ENCODE measurements at places on chromosomes 4 and X.
A peak's percentile ranks its signal among the peaks of the same experiment; 100 is the strongest.

- DNase-seq, result no peak
Observed at GRCh38 chr4:125741825-125742452, 427.2 kb downstream of the FAT4 start.

- no peak for DNase-seq
Observed at GRCh38 chrX:116841290-116841689, 378.5 kb upstream of the CT83 start.

DNA sequence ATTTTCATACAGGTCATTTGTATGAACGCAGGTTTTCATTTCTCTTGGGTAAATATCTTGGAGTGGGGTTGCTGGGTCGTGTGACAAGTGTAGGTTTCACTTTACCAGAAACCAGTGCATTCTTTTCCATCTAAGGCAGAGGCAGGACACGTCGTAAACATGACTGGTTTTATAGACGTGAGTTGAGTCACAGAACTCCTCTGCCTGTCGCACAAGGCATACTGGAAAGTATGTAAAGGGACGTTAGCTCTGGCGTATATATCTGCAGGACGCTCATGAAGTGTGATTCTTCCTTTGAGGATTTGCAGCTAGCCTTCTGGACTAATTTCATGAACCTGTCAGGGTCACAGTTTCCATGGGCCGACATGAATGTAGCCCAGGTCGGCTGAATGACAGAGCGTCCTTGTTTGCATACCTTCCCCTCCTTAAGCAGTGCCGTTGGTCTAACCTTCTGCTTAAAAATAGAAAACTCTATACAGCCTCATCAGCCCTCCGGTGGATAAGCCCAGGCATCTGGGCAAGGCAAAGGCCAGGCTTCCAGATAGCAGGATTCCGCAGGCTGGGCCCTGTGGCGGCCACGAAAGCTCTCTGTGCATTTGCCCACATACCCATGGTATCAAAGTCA lies 106.0 kb downstream of the GPR143 start:
- no peak for DNase-seq

GRCh38 chr4:181874602-181875001 lies 368.6 kb upstream of the TENM3 start:
- no peak for DNase-seq

DNA sequence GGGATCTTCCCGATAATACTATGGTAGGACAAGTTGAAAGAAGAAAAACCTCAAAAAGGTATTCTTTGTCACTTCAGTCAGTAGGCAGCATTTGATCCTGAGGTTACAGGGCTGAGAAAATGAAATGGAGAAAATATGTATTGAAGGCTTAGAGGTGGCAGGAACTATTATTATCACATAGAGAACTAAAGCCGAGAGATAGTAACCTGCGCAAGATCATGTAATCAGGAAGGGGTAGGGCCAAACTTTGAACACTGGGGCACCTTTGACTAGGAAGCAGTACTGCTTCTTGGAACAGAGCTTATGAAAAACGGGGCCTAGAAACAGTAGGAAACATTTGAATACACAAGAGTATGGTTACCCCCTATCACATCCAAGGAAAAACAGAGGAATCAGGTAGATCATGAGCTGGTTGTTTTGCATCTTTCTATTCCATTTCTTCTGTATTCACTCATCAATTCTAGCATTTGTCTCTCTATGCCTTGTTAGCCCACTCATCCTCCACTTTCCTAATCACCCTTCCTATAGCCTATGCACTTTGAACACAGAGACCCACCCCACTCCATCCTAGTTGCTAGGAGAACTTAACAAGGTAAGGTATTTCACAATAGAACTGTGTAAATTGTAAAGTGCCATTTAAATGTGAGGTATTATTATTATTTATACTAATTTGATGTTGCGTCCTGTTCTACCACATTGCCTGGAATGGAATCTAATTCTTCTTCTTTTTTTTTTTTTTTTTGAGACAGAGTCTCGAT lies 34.6 kb upstream of the SLC9A7 start:
- DNase-seq, result no peak

- DNase-seq, result no peak
Observed at GRCh38 chrX:56314334-56314733, 82.2 kb downstream of the KLF8 start.

- no peak for DNase-seq
Observed at GRCh38 chr4:76307660-76308014, 1.1 kb downstream of the STBD1 start.

DNA sequence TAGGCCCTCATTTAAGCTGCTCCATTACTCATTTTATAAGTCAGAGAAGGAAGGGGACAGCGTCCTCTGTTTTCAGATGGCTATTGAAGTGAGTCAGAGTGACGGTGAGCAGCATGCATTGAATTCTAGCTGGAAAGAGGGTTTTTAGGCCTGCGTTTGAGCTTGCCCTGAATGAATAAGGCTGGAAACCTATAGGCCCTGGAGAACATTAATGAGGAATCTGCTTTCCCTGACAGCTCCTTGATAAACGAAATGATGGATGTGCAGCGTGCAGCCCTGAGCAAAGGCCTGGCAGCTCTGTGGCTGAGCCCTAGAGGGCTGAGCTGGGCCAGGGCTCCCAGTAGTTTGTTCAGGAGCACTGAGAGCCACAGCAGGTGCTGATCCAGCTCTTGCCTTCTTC lies 33.4 kb downstream of the TBL1X start:
- DNase-seq, result no peak

DNA sequence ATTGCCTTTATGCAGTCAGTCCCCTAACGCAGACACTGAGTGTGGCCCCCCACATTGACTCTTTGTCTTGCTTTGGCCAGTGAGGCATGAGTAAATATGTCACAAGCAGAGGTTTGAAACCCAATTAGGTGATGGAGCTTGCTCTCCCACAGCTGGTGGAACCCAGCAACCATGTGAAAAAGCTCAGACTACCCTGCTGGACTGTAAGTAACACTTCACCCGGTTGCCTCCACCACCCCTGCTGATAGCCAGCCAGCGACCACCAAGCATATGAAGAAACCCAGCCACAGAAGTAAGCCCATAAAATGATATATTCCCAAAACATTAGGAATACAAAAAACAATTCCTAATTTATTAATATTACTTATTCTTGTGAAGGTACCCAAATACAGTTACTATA lies 21.6 kb upstream of the PDCL2 start:
- no peak for DNase-seq

GRCh38 chrX:77740376-77740905 lies 45.6 kb downstream of the ATRX start:
- DNase-seq, result no peak

DNA sequence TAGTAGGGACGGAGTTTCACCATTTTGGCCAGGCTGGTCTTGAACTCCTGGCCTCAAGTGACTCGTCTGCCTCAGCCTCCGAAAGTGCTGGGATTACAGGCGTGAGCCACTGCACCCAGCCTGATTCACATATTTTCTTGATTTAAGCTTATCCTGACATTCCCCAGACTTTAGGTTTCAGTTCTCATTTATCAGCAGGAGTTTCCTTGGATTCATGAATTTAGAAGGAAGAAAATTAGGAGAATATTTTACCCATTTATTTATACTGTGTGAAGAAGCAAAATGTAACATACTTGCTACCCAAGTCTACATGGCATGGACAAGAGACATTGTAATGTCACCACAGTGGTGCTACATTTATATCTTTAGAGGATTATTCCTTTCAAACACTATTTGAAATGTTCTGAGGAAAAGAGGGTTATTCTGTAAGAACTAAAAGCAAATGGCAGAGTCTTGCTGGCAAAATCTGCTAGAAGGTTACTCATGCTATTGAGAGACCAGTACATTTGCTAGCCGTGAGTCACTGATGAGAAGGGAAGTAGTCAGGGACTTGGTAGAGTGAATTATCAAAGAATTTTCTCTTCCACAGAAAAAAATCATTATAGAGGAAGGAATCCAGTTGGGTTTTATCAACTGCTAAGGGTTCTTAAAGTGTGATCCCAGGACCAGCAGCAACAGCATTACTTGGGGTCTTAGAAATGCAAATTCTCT lies 26.1 kb upstream of the CFAP299 start:
- no peak for DNase-seq

GRCh38 chr4:8048856-8049676 lies 109.4 kb upstream of the AFAP1 start:
- no peak for DNase-seq

GRCh38 chrX:6667048-6667768 lies 132.3 kb upstream of the VCX3A start:
- DNase-seq, result no peak

DNA sequence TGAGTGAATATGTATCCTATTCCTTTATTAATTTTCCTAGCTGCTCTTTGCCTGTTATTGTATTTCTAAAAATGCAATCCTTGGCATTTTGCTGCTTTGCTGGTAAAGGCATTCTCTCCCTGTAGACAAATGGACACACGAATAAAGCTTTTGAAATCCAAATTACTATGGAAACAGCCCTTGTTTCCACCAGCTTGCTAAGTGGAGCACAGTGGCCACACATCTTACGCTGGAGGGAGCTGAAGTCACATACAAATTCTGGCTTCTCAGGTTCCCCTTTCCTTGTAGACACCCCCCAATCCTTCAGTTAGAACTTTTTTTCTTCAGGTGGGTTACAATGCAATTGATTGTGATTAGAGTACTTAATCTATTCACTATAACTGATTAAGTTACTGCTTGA lies 66.2 kb downstream of the AGA start:
- DNase-seq, result no peak

- DNase-seq, result no peak
Observed at GRCh38 chr4:146159384-146160058, 16.0 kb upstream of the LSM6 start.

DNA sequence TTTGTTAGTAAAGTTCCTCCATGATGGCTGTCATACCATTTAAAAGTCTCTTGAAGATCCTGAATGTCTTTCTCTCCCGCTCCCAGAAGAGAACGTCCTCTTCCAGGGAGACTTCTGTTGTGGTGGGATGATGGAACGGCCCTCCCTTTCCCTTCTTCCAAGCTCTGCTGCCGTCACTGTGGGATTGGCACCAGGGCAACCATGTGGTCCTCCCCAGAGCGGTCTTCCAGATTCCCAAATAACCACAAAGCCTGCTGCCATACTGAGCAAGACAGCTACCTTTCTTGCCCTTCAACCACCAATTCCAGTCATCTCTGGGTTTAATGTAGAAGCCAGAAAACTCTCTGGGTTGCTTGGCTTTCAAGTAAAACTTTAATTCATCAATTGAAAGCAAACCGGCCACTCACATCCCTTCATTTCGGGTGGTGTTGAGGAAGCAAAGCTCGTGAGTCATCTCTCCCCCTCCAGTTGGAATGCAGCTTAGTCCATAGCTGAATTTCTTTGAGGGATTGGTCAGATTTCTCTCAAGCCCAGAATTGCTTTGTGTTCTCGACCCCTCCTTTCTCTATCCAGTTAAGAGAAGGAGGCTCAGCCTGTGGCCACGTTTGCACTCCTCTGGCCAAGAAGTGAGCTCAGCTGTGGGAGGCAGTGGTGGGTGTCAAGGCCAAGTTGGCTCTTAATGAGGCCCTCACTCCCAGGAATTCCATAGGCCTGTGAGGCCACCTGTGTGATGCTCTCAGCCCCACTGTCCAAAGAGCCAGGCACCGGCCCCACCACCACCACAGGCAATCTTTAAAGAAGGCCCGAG lies 36.9 kb downstream of the FHDC1 start:
- no peak for DNase-seq

GRCh38 chr4:20126906-20127305 lies 124.8 kb upstream of the SLIT2 start:
- no peak for DNase-seq

GRCh38 chr4:187432310-187432709 lies 563.3 kb upstream of the ZFP42 start:
- DNase-seq, result no peak

GRCh38 chr4:149835280-149835679 lies 19.6 kb upstream of the IQCM start:
- DNase-seq, result no peak

GRCh38 chr4:14615671-14616070 lies 386.6 kb upstream of the CPEB2 start:
- DNase-seq, result no peak

- no peak for DNase-seq
Observed at GRCh38 chr4:3249711-3250437, 915 bp downstream of the MSANTD1 start.

- DNase-seq, result peak; percentile 78
Observed at GRCh38 chrX:129772796-129773431, 6.8 kb upstream of the SASH3 start.

- no peak for DNase-seq
Observed at GRCh38 chr4:89898304-89898716, 3.7 kb downstream of the MMRN1 start.

All from sciatic nerve (tissue), 2 donors.